ENCODE measurements at places on chromosomes 5 and 9.

DNA sequence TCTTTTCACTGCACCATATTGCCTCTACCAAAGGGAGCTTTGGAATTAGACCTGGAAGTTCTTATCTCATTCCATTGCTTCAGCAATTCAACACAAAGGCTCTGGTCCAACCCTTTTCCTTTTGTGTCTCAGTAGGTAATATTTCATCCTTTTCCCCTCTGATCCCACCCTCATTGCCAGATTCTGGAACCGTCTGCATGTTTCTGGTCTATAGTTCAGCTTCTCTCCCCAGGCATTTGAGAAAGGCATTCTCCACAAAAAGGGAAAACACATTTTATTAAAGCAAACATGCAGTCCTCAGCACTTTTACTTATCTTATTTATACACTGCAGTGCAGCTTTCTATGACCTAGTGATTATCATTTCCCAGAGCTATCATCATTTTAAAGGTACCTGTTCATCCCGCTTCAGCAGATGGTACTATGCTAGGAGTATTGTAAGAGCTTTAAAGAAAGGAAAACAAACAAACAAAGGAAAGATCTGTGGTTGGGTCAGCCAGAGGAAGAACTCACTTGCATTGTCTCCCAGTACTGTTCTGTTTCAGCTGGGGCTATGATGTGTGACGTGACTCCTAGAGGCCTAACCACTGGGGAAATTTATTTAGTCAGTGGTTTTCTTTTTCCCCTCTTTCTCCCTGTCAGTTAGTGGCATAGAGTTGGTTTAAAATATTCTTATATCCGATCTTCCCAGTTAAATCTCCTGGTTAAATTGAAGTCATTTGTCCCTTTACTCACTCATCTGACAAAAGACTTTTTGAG, 269.2 kb downstream of the TMEM38B start:
- DNase-seq: no peak

DNA sequence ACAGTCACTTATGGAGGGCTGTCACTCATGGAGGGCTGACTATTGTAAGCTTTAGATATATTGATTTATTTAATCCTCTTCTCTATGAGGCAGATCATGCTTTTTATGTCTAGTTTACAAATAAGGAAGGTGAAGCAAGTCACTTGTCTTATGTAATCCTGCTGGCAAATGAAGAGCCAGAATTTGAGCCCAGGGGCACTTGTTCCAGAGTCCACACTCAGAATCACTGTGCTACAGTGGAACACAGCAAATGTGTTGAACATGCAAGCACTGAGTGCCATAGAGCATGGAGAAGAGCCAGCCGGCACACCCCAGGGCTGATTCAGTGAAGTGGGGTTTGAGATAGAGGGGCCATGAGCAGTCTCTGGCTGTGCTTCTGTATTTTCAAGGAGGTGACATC, 326.6 kb downstream of the MARCHF11 start:
- no peak for DNase-seq

DNA sequence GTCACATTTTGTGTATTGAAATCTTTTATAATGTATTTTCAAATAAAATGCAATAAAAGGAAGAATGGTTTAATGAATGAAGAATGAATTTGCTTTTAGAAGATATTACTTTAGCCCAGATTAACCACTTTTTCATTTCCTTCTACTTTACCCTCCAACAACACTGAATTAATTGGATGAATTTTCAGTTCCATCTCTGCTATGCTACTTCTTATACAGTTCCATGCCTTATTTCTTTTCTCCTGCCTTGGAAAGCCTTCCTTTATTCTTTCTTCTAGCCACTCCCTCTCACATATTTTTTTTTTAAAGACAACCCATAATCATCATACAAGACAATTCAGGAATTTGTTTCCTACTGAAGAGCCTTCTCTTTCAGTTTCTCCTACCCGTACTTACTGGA, 296.6 kb upstream of the TNC start:
- no peak for DNase-seq

DNA sequence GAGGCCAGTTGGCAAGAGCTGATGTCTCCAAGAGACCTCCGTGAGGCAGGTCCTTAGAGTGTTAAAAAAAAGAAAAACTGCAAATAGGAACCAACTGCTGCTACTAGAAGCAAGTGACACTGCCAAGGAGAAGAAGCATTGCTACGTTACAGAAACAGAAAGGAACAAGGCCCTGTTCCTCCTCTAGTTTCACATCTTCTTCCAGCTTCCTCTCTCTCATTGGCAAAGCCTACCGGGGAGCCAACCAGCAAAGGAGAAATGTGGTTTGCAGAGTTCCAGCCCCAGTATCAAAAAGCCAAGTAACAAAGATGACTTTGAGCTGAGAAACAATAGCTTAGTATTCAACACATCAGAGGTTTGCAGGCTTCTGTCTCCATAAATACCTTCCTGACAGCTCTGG, 145.9 kb downstream of the PRELID2 start:
- no peak for DNase-seq

DNA sequence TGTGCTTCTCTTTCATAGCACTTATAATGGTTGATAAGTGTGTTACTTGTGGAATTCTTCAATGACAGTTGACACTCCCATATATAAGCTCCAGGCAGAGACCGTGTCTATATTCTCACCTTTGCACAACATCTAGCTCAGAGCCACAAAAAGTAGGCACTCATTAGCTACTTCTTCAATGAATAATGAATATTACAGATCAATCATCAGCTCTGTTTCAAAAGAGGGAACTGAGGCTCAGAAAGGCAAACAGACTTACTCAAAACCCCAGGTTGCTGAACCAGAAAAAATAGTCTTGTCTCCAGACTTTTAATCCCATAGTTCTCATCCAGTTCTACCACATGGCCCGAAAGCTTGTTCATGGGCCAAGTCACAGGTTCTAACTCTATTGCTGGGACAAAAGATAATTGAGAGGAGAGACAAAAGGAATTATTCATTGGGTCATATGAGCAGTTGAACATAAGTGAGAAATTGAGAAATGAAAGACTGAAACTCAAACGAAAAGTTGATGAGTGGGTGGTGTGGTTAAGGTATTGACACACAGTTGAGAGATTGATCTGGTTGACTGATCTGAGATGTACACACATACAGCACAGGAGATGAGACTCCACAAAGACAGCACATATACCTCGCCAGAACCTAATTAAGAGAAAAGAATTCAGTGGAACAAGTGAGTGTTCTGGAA, 381.6 kb downstream of the EFNA5 start:
- DNase-seq: no peak

DNA sequence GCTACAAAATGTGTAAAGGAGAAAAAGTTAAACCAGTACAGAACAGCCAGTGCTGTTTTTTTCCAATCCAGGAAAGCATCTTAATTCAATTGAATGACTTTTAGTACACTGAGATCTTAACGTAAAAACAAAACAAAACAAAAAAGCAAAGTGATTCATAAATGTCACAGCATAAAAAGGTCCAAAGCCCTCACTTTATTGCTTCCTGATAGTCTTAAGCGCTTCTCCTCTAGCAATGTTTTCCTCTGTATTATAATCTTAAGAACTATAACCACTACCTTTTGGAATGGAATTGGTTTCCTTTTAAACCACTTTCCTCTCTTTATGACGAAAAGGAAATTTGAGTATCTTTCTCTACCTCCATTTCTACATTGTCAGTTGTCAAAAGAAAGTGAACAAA, 91.4 kb downstream of the SEMA5A start:
- no peak for DNase-seq

GRCh38 chr5:142495531-142495930, 170.7 kb upstream of the SPRY4 start:
- no peak for DNase-seq

GRCh38 chr9:99020786-99021436, 77.2 kb downstream of the COL15A1 start:
- DNase-seq: no peak

GRCh38 chr9:87497604-87498045, at the start of gene DAPK1:
Gene DAPK1, plus strand, starts transcription at chr9:87497867. Its CDS starts 1,211 bp downstream, at chr9:87499078.
- DNase-seq: no peak

DNA sequence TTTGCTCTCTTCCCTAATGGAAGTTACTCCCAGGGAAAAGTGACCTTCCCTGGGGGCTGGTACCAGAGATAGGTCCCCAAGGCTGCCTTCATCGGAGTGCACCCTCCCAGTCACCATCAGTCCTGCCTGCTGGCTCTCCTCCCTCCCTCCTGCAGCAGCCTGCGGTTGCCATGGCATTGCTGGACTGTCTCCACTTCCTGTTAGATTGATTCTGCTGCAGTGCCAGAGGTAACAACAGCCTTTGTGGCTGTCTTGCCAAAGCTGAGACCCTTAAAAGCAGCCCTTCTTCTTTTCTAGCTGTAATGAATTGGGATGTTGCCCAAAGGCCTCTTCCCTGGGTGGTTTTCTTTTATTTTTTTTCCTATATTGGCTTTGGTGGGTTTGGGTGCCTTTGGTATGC, 78.1 kb upstream of the PRLR start:
- no peak for DNase-seq

DNA sequence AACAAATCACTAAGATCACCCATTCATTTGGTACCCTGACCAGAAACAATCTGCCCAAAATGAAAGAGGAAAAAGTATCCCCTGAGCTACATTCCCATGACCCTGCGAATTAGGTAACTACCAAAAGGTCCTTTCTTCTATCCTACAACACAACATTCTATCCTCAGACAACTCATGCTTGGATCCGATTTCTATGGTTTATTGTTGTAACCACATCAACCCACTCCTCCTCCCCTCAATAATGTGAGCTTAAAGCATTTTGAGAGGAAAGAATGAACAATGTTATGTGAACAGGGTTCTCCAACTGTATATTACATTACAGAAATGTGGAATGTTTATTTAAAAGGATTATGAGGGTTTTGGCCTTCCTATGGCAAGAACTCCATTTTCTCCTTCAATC, 4.0 kb downstream of the SLC35D2 start:
- no peak for DNase-seq

DNA sequence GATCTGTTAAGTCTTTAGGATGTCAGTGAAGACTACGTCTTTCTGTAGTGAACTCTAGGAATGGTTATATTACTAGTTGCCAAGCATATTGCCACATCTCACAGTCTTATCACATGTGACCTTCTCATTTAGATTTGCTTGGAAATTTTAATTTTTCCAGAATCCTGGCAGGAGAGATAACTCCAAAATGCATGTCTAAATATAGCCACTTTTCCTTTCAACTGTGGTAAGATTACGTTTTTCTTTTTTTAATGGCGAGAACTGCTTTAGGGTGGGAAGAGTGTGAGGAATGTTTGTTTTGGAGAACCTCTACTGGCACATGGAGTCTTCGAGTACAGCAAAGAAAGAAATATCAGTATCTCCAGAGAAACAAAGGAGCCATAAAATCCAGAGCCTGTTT, 91.7 kb upstream of the ADAMTSL1 start:
- DNase-seq: no peak

- DNase-seq: no peak
Observed at GRCh38 chr5:5422819-5423515, 490 bp downstream of the ICE1 start.

DNA sequence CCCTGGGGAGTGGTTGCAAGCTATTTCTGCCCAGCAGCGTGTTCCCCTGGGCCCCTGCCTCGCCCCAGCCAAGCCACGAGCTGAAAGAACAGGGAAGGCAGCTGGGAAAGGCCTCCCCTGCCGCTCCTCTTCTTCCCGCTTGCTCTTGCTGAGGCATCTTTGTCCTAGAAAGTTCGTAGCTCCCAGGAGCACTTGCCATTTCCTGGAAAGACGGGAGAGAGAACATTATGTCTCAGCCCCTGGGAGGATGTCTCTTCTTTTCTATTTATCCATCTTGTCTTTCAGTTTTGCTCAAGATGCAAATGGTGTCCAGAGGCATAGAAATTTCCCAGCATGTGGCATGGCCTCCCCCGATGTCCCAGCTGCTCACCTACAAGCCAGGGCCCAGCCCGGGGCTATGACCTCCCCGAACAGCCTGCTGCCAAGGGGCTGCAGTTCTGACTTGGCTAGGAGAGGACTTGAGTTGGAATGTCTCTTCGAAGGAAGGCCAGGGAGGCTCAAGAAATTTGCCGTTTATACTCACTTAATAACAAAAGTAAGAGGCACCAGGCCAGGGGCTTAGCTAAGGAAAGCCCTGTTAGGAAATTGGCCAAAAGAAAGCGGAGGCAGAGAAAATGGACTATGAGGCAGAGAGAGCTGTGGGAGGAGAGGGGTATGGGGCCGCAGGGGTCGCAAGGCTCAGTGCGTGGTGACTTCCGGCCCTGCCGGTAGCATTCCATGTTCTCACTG, 87.3 kb downstream of the LIFR start:
- DNase-seq: no peak

DNA sequence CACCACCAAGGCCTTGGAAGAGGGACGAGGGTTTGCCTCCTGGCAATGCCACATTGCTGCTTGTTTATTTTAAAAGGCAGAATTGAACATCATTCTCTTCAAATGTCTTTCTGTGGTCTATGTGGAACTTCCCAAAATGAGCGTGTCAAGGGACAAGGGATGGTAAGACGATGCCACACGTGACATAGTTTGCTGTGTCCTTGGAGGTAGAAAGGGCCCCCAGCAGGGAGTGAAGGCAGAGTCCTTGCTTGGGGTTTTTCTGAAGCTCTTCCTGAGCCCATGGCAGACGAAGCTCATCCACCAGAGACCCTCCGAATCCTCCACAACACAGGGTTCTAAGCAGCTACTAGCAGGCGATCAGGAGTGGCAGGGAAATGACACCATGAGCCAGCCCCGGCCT, 28.3 kb downstream of the PRRX2 start:
- DNase-seq: no peak

DNA sequence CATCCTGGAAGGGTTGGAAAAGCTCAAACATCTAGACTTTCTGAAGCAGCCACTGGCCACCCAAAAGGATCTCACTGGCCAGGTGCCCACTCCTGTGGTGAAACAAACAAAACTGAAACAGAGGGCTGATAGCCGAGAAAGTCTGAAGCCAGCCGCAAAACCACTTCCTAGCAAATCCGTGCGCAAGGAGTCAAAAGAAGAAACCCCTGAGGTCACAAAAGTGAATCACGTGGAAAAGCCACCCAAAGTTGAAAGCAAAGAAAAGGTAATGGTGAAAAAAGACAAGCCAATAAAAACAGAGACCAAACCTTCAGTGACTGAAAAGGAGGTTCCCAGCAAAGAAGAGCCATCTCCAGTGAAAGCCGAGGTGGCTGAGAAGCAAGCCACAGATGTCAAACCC, 87.6 kb downstream of the MAP1B start:
- no peak for DNase-seq

DNA sequence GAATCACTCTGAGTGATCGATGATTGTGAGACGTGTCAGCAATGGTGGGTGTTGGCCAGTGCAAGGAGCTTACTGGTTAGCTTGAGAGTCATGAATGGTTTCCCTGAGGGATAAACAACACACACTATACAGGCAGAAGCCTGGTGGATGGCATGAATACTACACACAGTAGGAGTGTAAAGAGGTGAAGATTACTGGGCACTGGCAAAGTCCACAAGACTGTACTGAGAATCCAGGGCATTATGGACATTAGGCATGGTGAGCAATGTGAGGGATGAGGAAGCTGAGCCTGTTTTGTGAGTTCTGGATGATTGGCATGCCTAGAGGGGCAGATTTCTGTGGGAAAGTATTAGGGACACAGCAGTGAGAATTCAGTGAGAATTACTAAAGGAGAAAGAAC, 71.3 kb downstream of the KDM4C start:
- no peak for DNase-seq

DNA sequence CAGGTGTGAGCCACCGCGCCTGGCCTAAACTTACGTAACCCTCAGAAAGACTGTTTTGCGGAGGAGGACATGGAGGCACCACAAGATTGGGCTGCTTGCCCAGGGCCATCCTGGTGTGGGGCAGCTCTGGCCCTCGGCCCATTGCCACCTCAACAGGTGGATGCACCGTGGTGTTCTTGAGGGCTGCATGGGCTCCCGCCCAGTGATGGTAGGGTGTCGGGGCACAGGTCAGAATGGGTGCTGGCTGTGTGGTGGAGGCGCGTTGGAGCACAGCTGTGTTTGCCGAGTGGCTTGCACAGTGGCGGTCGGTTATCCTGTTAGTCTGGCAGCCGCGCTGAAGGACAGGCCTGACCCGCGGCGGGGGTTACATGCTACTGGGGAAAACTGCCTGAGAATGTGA, 196.9 kb downstream of the CACNA1B start:
- no peak for DNase-seq

Data from activated naive CD8-positive, alpha-beta T cell treated with anti-CD3 and anti-CD28 coated beads, Interleukin-2, amount 50 U/mL, for 16 hours (primary cell).